Mesendoderm (in vitro differentiated cells): ENCODE measurements at places on chromosomes 11 and 22.

- no peak overlapping the region for H3K4me3 ChIP-seq
- H3K4me1 ChIP-seq: no peaks in the 10 kb centered on the region
- H3K36me3 ChIP-seq: no peaks in the 10 kb centered on the region
- H3K27me3 ChIP-seq: no peaks in the 10 kb centered on the region
- DNase-seq: no peak
- H3K27ac ChIP-seq: no peak overlapping the region
Measured at GRCh38 chr11:95702526-95702925, 87.1 kb downstream of the FAM76B start.

- no peak overlapping the region for H3K27ac ChIP-seq
- no peaks in the 10 kb centered on the region for H3K36me3 ChIP-seq
- DNase-seq: no peak
- H3K27me3 ChIP-seq: no peaks in the 10 kb centered on the region
Measured at GRCh38 chr22:20464096-20464614, 26.5 kb upstream of the SCARF2 start.

DNA sequence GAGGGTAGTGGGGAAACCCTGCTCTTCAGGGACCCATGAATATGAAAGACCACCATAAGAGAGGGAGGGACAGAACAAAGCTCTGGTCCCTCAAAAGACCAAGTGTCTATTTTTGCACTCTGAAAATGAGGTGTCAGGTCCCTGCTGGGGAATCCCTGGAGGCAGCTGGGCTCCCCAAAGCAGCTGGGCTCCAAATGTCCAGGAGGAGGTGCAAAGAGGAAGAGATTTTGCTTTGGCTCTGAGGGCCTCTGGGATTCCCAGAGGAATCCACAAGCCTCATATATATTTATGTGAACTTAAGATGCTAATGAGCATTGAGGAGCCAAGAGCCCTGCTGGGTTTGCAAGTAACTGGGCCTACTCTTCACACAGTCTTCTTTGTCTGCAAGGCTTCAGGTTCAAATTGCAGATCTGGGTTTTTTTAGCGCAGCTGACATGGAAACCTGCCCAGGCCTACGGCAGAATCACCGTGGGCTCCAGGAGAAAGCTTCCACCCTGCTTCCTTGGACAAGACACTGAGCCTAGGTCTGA, 26.0 kb downstream of the CLMP start:
- H3K4me1 ChIP-seq: peaks cover 21% of the 10 kb centered on the region
- H3K27ac ChIP-seq: peak overlapping the region; percentile 87
- no peaks in the 10 kb centered on the region for H3K27me3 ChIP-seq
- H3K36me3 ChIP-seq: no peaks in the 10 kb centered on the region
- peak; percentile 66 for DNase-seq
- no peak overlapping the region for H3K4me3 ChIP-seq

DNA sequence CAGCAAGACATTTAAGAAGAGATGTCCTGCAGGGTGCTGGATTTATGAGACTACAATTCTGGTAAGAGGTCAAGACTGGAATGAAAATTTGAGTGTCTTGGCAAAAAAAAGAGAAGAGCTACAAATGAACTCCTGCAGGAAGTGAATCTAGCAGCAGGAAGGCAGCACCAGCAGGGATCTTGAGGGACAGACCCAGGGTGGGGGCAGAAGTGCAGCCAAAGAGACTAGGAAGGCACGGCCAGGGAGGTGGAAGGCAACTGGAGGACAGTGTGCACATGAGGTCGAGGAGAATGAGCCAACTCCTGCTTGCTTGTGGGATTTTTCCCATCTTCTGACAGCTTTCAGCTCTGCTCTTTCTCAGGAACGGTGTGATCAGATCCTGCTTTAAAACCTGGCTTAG, 263.2 kb downstream of the BUD13 start:
- no peaks in the 10 kb centered on the region for H3K27me3 ChIP-seq
- DNase-seq: no peak

DNA sequence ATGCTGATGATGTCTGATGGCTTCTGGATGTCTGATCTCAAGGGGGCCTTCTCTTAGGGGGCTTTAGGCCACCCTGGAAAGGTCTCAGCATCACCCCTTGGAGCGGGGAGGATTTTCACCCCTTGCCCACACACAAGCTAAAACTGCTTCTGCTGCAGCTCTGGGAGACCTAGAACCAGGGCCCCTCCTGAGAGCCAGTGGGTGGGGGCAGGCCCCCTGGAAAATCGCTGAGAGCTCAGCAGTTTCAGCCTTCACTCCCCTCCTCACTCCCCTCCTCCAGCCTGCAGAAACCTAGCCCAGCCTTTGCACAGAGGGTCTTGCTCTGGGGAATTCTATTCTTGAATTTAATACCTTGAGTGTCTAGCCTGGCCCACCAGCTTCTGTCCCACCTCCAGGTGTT, 17.2 kb downstream of the CD6 start:
- H3K4me1 ChIP-seq: no peaks in the 10 kb centered on the region
- no peak overlapping the region for H3K27ac ChIP-seq
- no peak for DNase-seq
- no peak overlapping the region for H3K4me3 ChIP-seq

DNA sequence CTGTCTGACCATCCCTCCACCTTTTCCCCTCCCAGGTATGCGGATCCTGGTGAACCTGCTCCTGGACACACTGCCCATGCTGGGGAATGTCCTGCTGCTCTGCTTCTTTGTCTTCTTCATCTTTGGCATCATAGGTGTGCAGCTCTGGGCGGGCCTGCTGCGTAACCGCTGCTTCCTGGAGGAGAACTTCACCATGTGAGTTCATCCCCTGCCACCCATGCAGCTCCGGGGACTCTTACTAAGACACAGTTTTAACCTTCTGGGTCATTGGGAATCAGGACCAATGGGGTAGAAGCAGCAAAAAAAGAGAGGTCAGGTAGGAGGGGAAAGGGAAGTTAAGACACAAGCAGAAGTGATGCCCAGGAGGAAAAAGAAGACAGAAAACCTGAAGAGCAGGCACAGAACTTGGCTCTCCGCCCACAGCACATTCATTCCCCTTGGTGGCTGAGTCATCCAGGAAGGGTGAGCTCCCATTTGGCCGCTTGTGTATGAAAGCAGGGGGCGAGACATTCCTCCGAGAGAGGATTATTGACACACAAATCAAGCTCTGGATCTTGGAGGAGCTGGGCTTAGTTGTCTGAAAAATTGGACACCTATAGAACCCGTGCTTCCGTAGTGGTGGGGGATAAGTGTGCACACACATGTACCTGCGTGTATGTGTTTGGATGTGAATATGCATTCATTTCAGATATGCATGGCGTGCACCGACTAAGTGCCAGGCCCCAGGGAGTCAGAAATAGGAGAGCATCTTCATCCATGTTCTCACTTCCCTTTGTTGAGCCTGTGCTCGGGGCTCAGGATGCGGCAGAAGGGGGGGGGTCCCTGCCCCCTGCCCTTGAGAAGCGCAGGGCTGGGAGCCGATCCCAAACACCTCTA, 64.2 kb downstream of the CACNA1I start:
- peak; percentile 54 for DNase-seq
- no peaks in the 10 kb centered on the region for H3K27me3 ChIP-seq
- no peak overlapping the region for H3K4me3 ChIP-seq
- no peak overlapping the region for H3K27ac ChIP-seq

DNA sequence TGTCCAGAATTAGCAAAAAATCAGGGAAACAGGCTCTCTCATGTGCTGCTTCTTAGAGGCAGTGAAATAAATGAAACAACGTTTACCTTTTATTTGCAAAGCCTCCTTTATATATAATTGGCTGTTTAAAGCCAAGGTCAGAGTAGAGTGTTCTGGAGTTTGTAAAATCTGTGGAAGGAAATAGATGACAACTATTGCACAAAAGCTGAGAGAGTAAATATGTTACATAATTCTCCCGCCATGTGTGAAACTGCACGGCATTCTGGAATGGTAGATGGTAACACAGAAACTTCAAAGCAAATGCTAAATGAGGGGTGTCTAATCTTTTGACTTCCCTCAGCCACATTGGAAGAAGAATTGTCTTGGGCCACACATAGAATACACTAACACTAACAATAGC, 51.5 kb upstream of the FGF3 start:
- no peaks in the 10 kb centered on the region for H3K27me3 ChIP-seq
- no peaks in the 10 kb centered on the region for H3K4me1 ChIP-seq
- no peaks in the 10 kb centered on the region for H3K36me3 ChIP-seq
- no peak for DNase-seq

- peak; percentile 87 for DNase-seq
- no peaks in the 10 kb centered on the region for H3K36me3 ChIP-seq
- peaks cover 18% of the 10 kb centered on the region for H3K4me1 ChIP-seq
- no peak overlapping the region for H3K4me3 ChIP-seq
- no peaks in the 10 kb centered on the region for H3K27me3 ChIP-seq
Measured at GRCh38 chr11:19279451-19279850, 38.7 kb upstream of the E2F8 start.

DNA sequence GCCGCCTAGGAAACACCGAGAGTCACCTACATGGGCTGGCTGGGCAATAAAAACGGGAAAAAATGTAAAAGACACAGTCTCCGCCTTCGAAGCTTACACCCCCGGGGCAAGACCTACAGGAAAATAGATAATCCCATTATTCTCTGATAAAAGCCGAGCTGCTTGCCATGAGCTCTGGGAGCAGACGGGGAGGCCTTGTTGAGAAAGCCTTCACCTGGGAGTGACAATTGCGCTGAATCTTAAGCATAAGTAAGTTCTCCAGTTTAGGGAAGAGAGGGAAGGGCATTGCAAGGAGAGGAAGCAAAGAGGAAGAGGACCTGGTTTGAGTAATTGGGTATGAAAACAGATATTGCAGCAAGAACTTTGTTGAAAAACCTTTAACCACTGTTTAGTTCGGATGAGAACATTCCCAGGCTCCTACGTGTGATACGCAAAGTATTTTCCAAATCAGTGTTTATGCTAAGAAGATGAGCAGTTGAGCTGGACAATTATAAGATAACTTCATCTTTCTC, 813 bp upstream of the BTBD10 start:
- no peaks in the 10 kb centered on the region for H3K27me3 ChIP-seq
- peaks cover 2% of the 10 kb centered on the region for H3K4me1 ChIP-seq
- DNase-seq: peak; percentile 82
- H3K27ac ChIP-seq: peak overlapping the region; percentile 94

GRCh38 chr11:120863359-120863758, 160.5 kb upstream of the TBCEL start:
- H3K36me3 ChIP-seq: no peaks in the 10 kb centered on the region
- no peak overlapping the region for H3K27ac ChIP-seq
- H3K4me3 ChIP-seq: no peak overlapping the region
- DNase-seq: no peak

- no peak overlapping the region for H3K4me3 ChIP-seq
- no peak overlapping the region for H3K27ac ChIP-seq
- H3K27me3 ChIP-seq: no peaks in the 10 kb centered on the region
- no peaks in the 10 kb centered on the region for H3K36me3 ChIP-seq
Measured at GRCh38 chr11:81211050-81211449, 1522.6 kb downstream of the FAM181B start.
